Activated CD8-positive, alpha-beta T cell treated with anti-CD3 and anti-CD28 coated beads, Interleukin-2, amount 10 ng/mL, durations not matched to agents 7 days and 5 days (primary cell): ENCODE measurements at places on chromosomes 5 and 9.

DNA sequence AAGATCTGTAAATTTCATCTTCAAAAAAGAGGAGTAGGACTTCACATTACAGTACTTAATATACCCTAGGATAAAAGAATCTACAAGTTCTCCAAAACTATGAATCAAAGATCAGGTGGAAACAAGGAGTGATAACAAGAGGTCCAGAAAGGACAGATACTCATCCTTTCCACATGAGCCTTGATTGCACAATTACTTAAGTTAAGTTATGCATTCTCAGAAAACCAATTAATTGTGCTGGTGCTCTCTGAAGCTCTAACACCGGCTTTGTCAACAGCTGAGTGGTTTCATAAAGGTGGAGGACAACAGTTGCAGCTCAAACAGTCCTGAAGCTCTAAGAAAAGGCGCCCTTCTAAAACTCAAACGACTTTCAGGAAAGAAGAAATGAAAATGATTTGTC lies 251.9 kb downstream of the BNC2 start:
- no peak for DNase-seq

DNA sequence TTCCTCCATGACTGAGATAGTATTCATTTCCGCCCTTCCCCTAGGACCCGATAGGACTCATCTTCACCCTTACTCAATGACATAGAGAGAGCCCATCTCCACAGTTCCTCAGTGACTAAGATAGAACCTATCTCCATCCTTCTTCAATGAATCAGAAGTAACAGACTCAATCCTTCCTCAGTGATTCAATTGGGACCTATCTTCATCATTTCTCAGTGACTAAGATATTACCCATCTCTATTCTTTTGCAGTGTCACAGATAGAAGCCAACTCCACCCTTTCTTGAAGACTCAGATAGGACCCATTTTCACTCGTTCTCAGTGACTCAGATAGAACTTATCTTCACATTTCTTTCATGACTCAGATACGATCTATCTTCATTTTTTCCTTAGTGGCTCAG lies 164.6 kb downstream of the FBXO4 start:
- DNase-seq: no peak

- DNase-seq: no peak
These were observed 381.4 kb downstream of the ELAVL2 start for GRCh38 chr9:23444658-23445057.

DNA sequence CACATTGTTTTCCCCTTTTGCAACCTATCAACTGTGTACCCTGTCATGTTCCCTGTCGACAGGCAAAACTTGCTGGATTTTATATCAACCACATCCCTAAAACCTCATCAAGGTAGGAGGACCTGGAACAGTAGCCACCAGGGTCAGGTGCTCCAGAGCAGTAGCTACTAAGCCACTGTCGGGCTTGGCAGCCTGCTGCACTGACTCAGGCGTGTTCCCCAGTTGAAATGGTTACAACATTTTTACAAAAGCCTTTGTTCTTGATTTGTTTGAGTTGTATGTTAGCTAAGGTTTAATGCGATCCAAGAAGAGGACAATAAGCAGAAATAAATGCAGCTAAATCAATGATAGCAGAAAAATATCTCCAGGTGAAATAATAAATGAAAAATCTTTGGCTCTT lies 407.4 kb upstream of the TLE4 start:
- DNase-seq: no peak

DNA sequence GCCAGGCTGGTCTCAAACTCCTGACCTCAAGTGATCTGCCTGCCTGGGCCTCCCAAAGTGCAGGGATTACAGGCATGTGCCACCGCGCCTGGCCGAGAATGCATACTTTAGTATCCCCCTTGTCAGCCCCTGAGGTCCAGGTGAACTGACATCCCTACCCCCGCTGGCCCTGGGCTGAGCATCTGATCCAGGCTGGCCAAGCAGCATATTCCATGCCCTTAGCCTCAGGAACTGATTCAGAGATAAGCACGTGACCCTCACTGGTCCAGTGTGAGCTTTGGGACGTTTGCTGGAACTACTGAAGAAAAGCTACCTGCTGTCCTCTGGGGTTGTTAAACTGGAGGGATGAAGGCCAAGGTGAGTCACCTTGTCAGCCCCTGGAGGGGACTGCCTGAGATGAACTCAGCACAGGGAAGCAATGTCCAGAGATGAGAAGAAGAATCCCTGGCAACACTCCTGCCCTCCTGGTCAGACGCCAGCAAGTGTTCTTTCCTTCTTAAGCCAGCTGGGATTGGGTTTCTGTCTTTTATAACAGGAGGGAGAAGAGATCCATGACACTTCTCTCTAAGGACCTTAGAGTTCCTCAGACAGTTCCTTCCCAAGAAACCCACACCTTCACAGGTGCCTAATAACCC lies 59.1 kb upstream of the FBXW11 start:
- no peak for DNase-seq
